ENCODE measurements at places on chromosomes 3 and 15. TPM values are rescaled to one million over a fixed set of nuclear protein-coding genes. Genes with fewer than 3 reads are reported as not detected.

- no peak for DNase-seq
These were observed 6.7 kb upstream of the NSMCE3 start for GRCh38 chr15:29276366-29276765.

GRCh38 chr3:14853271-14853951 is 34.6 kb downstream of the FGD5 start:
- DNase-seq, result no peak

DNA sequence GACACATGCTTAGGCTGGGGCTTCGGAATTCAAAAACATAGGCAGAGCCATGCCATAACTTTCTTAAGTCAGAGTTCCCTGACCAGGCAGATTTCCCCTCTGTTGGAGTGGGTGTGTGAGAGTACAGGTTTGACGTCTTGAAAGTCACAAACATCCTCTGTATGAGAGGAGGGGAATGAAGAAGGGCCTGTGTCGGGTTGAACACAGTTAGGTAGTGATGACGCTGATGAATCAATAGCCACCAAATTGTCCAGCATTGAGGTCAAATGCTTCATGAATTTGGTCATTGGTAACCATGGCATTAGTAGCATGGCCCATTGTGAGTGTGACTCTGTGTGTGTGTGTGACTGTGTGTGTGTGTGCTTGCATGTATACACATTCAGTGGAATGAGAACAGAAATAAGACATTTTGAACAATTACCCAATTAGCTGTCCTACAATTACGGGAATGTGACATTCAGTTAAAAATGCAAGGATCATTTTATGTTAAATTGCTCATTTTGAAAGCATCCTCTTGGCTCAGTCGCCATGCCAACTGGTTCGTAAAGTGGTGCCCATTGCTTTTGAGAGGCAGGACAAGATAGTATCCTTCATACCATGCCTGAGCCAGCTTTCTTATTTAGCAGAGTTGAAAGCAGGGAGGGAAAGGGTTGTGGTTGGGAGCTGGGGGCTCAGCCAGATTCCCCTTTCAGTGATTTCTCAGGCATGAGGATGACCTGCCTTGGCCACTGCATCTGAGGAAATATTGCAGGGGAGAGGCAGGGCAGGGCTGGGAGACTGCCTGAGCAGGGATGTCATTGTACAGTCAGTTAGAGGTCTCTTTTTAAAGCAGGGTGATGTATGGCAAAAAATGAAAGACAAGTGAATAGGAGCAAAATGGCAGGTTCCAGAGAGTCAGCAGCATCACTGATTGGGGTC is 35.4 kb downstream of the RBP2 start:
- DNase-seq, result no peak

DNA sequence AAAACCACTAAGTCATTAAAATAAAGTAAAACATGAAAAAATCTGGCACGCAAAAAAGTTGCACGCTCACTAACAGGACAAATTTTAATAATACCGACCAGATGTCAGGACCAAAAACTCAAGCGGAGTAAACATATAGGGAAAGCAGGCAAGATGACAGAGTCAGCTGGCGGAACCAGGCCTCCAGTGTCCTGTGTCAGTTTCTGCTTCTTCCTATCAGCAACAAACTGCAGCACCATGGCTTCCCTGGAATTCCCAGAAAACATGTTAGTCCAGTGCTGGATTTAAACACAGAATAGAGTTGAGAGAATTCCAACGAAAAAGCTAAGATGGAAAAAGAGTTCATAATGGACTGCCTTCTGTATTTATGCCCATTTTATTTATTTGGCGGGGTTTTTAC is 169.1 kb upstream of the ARHGEF26 start:
- DNase-seq, result no peak

DNA sequence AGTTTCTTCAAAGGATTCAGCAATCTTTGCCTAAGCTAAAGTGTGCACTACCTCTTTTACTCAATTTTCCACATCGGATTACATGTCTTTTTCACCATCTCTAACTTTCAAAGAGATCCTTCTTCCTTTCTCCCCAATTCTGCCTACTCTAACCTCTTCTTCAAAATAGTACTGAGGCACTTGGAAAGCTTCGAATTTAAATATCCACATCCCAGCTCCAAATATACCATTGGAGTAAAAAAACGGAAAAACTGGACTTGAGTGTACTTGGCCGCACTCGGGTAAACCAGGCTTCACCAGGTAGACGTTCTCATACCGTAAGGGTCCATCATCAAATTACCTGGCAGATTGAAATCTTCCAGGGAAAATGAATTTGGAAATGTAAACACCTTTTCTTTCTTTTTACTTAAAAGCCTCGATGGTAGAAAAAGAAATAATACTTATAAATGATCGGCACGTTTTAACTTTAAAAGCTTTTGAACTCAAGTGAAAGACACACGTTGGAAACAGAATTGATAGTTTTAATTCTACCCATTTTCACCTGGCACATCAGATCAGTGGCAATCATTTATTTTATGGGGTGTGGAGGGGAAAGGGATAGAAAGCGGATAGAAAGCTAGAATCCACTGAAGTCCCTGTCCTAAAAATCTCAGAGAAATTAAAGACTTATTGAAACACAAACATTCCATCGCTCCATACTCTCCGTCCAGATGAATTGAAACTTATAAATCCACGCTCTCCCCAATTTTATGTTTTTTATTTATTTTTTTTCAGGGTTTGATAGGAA is 8.2 kb upstream of the MEIS2 start:
- peak; percentile 64 for DNase-seq

The TMEM207 gene
- total RNA-seq, result not detected

The MED12L gene
- 0.72 TPM for total RNA-seq

The MITF gene
- 6.1 TPM for total RNA-seq

- peak; percentile 61 for DNase-seq
These were observed 27.7 kb upstream of the DCP1A start for GRCh38 chr3:53375019-53375418.

GRCh38 chr3:106403371-106404145 is 534.7 kb upstream of the CBLB start:
- no peak for DNase-seq

DNA sequence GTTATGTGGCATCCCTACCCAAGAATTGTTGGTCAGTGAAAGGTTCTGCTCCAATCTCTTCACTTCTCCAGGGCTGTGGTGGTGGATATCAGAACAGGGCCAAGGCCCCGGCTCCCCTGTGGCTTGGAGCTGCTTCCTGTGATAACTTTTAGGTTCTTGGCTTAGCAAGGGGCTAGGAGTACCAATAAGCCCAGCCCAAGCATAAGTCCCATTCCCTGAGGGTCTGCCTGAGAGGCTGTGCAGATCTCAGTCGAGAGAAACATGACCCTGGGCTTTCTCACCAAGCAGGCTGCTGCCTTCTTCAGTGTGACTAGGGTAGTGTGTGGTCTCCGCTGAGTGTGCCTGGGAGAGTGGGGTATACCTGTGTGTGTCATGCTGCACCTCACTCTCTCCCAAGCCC is 7.1 kb downstream of the CLK3 start:
- DNase-seq, result no peak

DNA sequence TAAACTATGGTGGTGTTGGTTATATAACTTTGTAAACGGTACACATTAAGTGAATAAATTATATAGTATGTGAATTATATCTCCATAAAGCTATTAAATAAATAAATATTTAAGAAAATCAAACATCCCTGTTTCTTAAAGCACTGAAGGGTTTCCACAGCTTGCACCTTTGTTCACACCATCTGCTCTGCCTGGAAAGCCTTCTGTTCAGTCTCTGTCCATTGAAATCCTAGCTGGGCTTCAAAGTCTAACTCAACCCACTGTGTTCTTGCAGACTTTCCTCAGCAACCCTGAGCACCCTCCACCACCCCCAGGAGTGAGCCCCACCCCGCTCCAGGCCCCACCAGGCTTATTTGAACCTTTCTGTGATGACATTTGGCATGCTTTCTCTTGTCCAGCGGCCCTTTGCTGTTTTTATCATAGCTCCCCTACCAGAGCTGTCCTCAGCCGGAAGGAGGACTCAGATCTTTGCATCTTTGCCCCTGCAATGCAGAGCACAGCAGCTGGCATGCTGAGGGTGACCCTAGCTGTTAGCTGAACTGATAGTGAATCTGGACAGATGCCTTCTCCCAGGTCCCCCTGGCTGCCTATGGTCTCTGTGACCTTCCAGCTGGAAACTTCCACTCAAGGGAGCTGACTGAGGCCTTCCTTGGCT is 105.2 kb downstream of the DAPK2 start:
- no peak for DNase-seq

The PCOLCE2 gene
- total RNA-seq, result 31.6 TPM

DNA sequence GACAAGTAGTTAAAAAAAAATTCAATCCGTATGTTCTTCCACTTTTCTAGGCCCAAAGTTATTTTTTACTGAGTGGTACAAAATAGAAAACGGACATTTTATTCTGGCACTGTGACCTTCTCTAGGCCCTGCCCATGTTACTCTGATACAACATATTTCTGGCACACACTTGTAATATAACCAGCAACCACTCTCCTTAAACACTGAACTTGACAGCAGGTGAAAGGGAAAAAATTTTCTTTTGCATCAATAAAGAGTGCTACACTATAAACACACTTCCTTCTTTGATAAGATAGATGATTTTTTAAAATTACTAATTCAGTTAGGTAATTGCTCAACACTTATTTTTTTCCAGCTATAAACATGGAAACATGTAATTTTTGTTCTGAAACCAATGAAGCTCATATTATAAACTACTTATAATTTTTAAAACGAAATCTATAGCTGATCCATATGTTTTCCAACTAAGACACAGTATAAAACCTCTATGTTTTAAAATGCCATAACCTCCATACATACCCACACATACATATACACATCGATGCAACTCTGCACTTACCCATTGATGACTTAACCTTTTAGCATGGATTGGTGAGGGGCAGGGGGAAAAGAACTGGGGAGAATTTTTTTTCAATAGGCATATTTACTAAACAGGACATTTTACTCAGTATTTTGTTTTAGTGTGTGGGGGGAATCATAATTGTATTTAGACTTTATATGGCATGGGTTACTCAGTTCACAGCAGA is 5.3 kb upstream of the CTNNB1 start:
- no peak for DNase-seq

GRCh38 chr3:105527535-105527934 is 160.8 kb downstream of the ALCAM start:
- no peak for DNase-seq

GRCh38 chr3:155960060-155960459 is 89.6 kb downstream of the GMPS start:
- peak; percentile 94 for DNase-seq

GRCh38 chr15:58491499-58492202 is 59.9 kb downstream of the LIPC start:
- no peak for DNase-seq

The AADACL2 gene
- total RNA-seq, result not detected

The IL17RE gene
- total RNA-seq, result 1.5 TPM

DNA sequence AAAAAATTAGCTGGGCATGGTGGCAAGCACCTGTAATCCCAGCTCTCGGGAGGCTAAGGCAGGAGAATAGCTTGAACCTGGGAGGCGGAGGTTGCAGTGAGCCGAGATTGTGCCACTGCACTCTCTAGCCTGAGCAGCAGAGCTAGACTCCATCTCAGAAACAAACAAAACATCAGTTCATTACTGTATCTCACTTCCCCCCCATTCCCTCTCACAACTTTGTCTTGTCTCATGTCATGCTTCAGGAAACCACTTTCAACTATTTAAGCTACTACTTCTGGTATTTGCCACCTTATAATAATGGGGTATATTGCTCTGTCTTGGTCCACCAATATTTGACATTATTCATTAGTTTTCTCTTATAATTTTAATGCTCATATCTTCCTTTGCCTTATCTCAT is 26.2 kb downstream of the PIK3CA start:
- no peak for DNase-seq

The ITGA11 gene
- 81.1 TPM for total RNA-seq

The FETUB gene
- total RNA-seq, result not detected

GRCh38 chr3:136952292-136952691 is 5.5 kb upstream of the IL20RB start:
- no peak for DNase-seq

DNA sequence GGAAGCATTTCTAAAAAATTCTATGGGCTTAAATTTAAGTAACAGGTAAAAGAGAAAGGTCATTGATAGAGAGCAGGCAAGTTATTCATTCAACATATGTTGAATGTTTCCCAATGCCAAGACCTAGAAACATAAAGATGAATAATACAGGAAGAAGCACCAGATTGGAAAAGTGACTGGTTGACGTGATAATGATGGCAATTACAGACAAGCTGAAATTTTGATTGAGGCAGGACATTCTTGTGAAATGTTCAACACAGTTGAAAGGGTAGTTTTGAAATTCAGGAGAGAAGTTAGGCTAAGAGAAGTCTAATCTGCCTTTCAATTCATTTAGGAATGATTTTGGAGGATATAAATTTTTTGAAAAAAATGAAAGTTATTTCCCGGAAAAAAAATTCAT is 536.3 kb upstream of the NAALADL2 start:
- no peak for DNase-seq

DNA sequence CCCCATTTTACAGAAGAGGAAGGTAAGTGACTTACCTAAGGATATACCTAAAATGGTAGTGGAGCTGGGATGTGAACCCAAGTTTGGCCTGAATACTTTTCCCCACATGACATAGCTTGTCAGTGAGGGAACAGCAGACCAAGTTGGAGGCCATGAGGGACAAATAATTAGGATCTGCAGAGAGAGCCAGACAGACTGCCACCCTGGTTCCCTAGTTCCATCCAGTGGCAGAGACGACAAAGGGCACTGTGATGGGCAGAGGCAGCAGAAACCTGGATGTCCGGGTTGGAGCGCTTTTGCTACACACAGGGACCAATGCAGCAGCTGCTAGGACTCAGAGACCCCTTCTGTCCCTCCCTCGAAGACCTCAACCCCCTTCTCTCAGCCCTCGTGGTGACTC is 1.2 kb downstream of the CPLX3 start:
- no peak for DNase-seq

GRCh38 chr15:74053941-74054529 is 28.3 kb downstream of the GOLGA6A start:
- peak; percentile 98 for DNase-seq

The IGDCC3 gene
- total RNA-seq, result 0.25 TPM

The A4GNT gene
- not detected for total RNA-seq

The MYRIP gene
- not detected for total RNA-seq

DNA sequence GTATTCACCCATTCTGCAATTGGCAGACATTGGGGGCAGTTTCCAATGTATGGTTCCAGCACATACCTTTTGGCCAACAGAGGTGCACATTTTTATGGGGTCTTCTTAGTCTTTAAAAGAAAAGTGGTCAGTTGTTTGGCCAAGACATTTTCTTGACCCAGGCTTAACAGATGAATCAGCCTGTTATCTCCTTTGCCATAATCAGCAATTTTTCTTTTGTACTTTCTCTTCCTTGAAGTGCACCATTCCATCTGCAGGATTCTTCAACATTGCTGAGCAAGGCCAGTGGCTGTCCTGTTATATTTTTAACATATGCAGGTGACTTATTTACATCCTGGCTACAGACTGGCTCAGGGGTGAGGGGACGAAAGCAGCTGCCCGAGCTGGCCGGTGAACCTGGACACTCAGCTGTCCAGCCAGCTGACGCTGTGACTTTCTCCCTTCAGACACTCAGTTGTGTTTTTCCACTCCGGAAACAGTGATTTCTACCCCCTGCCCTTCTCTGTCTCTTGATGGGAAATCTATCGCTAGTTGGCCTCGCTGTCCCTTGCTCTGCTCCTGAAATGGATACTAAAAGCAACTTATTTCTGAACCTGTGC is 96.5 kb upstream of the TNFAIP8L3 start:
- DNase-seq, result no peak

Data from fibroblast of the aortic adventitia (primary cell).